Stimulated activated CD8-positive, alpha-beta memory T cell treated with anti-CD3 and anti-CD28 coated beads, Interleukin-15, amount 100 ng/mL, for 4 hours (primary cell): ENCODE measurements at places on chromosomes 7 and 10.

GRCh38 chr10:130631142-130632096 lies 495.2 kb downstream of the GLRX3 start:
- DNase-seq: no peak

GRCh38 chr10:131513445-131513844 lies 201.9 kb upstream of the TCERG1L start:
- no peak for DNase-seq

- no peak for DNase-seq
These were observed 24.7 kb downstream of the AFAP1L2 start for GRCh38 chr10:114379631-114380041.

DNA sequence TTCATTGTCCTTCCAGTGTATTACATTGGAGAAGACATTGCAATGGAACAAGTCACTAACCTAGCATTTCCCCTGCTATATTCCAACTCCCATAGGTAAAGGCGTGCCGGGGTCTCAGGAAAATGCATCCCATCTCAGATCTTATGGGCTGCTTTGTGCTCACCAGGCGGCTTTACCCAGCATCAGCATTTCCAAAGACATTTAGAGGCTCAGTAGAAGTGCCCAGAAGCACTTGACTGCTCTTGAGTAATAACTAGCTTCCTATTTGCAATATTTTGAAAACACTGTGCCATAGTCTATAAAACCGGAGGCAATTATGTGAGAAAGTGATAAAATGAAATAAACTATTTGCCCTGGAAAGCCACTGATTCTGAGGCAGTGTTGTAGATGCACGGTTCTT lies 415.0 kb upstream of the NPVF start:
- no peak for DNase-seq

DNA sequence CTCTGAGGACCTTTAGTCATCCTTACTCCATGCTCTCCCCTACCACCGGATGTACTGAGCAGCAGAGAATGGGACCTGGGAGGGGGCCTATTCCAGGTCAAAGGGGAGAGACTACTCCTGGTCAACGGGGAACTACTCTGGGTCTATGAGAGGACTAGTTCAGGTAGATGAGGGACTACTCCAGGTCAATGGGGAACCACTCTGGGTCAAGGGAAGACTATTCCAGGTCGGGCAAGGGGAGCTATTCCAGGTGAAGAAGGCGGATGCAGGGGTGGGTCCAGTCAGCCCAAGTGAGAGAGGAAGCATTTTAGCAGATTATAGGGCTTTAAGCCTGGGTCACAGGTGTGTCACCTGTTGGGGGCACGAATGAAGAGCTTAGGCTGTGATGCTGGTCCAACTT lies 35.4 kb downstream of the CCM2 start:
- DNase-seq: no peak

DNA sequence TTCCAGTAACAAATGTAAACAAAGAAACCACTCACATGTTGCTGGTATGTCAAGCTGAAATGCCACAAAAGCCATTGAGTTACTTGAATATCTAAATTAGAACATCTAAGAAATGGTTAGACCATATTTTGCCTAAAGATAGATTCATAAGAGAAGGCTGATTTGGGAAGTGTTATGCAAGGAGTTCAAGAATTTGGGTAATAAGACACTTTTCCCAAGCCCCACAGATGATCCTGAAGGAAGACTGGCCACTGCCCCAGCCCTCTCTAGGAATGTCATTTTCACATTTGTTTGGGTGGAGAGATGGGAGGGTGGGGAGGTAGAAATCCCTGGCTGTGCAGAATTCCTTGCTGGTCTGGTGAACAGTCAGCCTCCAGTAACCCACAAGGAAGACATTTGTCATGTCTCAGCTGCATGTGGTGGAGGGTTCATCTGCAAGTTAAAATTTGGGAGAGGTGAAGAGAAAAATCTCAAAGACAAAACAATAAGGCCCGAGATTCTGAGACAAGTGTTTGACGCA lies 427.2 kb upstream of the KLF6 start:
- DNase-seq: no peak

DNA sequence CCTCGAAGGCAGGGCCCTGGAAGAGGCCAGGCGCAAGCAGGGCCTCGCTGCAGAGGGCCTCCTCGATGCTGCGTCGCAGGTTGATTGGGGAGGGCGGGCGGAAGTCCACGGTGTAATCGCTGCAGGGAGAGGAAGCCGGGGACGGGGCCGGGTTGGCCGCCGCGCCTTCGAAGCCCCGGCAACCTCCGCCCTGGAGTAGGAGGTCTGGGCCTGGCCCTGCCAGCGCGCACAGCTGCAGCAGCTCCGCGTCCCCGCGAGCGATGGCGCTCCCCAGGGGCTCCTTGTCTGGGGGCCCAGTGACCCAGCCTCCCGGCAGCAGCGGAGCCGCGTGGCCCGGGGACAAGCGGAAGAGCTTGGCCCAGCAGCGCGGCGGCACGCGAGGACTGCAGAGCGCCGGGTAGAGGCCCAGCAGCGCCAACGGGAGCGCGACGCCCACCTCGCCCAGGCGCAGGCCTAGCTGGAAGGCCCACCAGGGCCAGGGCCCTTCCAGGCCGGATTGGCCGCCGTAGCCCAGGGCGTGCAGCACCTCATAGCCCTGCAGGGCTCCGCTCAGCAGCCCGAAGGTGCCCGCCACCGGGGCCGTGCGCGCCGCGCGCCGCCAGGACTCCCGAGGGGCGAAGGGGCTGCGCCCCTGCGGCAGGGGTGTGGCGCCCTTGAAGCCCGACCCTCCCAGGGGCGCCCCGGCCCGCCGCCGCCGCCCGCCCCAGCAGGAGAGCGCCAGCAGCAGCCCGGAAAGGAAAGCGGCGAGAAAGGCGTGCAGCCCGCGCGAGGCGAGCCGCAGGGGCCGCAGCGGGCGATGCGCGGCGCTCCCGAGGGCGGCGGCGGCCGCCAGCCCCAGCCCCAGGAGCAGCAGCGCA lies 7.8 kb upstream of the RBM28 start:
- no peak for DNase-seq

- DNase-seq: no peak
These were observed 466.8 kb upstream of the FOXK1 start for GRCh38 chr7:4215176-4215720.

DNA sequence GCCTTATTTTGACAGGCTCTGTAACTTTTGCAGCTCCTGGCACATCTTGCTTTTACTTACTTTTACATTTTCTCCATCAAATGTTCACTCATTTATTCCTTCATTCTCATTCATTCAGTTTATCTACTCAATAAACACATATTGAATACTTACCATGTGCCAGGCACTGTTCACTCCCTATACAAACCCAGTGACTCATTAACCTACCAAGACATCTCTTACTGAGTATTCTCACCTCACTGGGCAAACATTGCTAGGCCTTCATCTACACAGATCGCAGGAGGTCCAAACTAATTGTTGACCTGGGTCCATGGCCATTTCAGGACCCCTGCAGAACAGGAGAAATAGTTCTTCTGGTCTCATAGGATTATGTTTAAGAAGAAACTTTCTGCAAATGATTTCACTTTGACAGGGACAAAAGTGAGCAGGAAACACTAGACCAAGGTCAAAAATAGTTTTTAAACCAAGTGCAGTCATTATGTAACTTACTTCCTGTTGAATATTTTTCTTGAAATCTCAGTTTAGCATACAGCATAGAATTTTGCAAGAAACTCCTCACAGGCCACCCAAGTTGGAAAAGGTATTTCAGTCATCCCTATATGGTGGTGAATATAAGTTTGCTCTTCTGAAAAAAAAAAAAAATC lies 17.6 kb downstream of the SLC26A4 start:
- DNase-seq: no peak

- no peak for DNase-seq
These were observed 106.5 kb downstream of the HTR7 start for GRCh38 chr10:90751107-90751997.

DNA sequence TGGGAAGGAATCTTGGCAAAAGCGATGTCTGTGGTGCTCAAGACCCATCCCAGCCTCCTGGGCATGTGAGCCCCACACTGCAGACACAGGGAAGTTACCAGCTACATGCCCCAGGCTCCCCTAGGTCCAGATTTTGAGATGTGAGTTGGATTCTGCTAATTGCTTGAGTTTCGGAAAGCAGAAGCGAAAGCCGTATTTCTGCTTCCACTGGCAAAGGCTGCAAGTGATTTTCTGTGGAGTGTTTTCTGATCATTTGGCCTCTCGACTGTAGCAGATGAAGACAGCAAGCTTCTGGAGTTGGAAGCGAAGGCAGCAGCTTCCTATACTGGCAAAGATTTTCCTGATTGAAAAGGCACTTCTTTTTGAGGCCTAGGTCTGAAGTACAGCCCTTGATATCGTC lies 29.6 kb downstream of the ANKRD16 start:
- DNase-seq: no peak

- no peak for DNase-seq
These were observed 15.5 kb upstream of the SFMBT2 start for GRCh38 chr10:7426349-7426748.
